ENCODE measurements at places on chromosomes 2 and 18.

GRCh38 chr2:1837458-1837857, 93.1 kb upstream of the PXDN start:
- no peak for DNase-seq

DNA sequence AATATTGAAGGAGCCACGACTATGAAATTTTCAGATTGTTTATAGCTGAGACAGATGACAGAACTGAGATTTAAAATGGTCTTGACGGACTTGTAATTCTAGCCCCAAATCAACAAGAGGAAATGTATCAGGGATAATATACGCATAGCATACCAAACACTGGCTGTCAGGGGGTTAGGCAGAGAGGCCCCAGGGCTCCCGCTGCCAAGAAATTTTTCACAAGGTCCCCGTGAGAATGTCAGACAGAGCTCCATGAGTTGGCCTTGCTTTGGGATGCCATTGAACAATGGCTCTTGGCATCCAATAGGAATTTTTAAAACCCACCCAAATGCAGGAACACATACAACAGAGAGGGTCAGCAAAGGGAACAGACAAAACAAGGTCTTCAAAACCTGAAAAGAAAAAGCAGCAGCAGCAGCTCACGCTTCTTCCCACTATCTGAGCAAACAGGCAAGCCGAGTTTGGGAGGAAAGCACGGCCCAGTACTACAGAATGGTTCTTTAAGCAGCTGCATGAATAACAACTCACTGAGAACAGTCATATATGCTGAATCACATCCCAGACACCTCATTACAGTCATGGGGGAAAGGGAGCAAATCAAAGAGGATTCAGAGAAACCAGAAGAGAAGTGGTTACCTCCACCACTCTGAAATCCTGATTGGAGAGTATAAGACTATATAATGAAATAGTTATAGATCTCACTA, 445.6 kb downstream of the RND3 start:
- DNase-seq: no peak

DNA sequence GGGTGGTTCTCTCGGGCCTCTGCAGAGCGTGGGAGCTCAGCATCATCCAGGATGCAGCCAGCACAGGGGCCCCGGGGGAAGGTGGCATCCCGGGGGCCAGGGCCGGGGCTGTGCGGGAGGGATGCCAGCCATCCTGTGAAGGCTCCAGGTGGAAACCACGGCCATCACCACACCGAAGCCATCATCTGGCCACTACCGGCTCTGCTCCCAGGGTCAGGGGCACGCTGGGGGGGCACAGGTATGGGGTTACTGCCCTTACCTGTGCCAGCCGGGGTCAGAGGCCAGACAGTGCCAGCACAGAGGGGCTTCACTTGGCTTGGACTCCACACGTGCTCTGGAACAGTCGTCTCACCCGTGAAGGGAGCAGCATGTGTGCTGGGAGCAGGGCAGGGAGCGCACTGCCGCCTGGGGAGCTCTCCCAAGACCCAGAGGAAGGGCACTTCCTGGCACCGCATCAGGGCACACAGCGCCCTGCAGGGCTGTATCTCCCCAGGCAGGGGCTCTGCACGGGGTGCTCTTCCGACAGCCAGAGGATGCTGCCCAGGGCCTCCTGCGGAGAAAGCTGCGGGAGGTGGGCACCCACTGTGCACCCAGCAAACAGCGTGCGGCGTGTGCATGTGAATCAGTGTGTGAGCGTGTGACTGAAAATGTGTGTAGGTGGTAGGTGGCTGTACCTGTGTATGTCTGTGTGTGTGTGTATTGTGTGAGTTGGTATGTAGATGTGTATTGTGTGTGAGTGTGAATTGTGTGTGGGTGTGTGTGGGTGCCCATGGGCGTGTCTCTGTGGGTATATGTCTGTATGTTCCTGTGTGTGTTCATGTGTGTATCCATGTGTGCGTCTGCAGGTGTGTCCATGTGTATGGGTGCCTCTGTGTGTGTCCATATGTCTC, 75.0 kb downstream of the PTGR3 start:
- DNase-seq: no peak

DNA sequence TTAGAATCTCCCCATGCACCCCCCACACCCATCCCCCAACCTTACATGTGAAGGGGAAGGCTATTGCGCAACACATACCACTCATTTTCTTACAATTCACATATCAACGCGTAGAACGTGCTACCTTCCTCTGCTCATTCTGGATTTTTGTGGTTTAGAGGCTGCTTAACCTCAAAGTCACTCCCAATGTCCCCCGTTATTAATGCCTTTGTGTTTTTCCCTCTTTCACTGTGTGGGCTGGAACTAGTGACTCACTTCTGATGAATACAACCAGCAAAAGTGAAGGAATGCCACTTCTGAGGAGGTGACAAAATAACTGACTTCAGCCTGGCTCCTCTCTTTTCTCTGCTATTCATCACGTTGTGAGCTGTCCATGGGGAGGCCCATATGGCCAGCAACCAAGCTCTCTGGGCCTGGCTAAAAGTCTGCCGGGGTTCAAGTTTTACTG, 342.5 kb upstream of the NXPH2 start:
- no peak for DNase-seq

GRCh38 chr2:219496825-219497494, 1.7 kb upstream of the GMPPA start:
- DNase-seq: no peak

DNA sequence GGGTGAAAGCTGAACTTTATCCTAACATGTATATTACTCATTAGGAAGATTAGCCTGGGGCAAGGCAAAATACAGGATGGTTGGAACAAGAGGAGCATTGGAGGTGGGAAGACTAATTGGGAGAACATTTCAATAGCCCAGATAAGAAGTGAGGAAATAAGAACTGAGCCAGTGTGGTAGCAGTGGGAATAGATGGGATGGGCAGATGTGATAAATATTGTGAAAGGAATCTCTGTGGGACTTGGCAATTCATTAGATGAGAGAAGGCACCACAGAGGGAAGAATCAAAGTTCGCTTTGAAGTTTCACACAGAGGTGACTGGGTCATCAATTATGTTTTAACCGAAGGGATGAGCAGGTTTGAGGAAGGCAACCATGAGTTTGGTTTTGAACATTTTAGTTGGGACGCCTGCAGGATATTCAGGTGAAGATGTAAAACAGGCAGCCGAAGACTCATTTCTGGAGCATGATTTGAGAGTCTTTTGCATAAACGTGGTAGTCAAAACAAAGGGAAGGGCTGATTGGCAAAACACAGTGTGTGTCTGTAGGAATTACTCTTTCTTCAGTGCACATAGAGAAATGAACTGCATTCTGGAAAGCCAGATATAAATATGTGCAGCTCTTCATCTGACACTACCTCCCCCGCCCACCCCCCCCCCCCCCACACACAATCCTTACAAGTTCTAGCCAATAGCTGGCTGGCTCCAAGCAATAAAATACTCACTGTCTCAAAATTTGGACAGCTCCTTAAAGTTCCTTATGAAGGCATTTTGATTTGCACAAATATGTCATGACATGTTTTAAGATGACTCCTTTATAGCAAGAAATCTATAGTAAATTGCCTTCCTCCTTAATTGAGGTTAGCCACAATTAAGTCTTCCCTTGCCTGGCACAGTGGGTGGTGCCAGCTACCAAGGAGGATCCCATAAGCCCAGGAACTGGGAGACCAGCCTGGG, 1.9 kb upstream of the SLC1A4 start:
- no peak for DNase-seq

DNA sequence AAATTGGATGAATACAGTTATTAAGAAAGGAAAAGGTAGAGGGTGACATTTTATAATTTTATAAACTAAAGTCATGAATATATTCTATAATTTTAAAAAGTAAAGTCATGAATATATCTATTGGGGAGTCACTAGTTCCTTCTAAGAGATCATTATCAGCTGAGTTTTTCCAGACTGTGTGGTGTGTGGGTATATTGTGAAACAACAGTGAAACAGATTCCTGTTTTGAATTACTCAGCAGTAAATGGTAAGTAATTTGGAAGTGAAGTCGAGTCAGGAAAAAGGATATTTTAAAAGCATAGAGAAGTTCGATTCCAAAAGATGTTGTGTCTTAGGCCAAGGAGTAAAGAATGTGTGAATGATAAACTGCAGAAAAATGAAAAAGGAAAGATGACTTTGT, 1018.2 kb upstream of the NXPH2 start:
- DNase-seq: no peak

GRCh38 chr2:197264332-197264731, 46.2 kb downstream of the ANKRD44 start:
- no peak for DNase-seq

GRCh38 chr18:22563164-22563583, 145.5 kb upstream of the CTAGE1 start:
- DNase-seq: no peak

DNA sequence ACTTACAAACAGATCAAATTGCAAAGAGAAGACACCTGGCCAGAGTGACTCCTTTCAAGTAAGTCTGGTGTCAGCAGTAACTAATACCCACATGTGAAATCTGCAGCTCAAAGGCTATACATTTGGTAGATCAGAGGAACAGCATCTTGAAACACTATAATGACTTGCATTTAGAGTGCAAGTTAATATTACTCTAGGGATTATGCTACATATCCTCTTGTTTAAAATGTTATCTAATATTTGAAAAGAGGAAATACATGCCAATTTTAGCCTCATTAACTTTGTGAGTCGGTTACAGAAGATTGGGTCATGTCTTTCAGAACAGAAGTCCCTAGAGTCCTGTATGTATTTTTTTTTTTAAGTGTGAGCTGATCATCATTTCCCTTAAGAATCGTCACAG, 15.2 kb downstream of the LANCL1 start:
- no peak for DNase-seq

DNA sequence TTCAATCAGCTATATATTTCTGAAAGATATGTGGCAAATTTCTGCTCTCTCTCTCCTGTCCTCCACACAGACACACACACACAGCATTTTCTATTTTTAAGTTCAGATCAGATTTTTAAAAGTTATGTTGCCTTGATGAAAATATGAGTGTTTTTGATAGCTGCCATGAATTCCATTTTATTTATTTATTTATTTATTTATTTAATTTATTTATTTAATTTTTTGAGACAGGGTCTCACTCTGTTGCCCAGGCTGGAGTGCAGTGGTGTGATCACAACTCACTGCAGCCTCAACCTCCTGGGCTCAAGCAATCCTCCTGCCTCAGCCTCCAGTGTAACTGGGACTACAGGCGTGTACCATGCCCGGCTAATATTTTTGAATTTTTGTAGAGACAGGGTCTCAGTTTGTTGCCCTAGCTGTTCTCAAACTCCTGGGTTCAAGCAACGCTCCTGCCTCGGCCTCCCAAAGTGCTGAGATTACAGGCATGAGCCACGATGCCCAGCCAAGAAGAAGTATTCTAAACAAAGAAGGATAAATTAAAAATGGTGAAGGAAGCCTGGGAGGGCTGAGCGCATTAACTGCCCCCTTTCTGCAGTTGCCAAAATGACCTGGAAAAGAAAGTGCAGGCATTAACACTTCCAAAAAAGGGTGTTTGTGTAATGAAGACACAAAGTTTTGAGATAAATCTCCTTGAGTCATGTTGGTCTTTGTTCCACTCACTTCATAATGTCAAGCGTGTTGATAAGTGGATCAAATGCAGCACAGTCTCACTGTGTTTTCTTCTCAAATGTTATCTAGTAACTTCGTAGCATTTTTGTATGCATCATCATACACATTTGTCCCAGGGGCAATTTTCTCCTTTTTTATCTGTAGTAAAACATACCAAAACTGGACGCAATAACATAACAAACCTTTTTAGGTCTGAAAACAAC, 11.1 kb upstream of the IMPA2 start:
- no peak for DNase-seq

DNA sequence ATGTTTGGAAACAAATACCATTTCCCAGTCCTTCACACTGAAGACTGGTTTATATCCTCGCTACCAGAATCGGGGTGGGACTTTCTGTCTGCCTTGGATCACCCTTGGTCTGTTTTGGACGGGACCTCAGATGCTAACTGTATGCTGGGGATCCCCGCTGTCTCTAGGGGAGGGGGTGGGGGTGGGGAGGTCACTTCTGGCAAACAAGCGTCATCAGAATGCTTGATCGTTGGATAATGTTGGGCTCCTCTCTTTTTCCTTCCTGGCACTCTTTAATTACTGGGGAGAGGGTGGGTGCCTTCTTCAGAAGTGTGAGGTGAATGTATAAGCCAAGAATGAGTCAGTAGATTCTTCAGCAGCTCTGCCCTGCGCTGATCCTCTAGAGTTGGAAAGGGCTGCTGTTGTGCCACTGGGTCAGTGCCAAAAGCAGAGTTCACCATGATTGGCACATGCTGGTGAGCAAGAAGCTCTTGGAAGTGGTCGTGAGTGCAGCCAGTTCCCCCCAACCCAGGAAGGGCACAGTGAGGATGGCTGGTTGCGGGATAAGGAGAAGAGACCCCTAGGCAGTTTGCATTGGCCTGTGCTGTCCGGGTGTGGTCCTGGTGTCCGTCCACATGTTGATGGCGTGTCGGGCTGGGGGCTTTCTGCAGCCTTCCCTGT, 32.2 kb downstream of the DGKD start:
- DNase-seq: no peak

GRCh38 chr2:136081582-136082210, 36.3 kb downstream of the CXCR4 start:
- DNase-seq: no peak

- DNase-seq: no peak
Measured at GRCh38 chr2:238895891-238896600, 48.2 kb downstream of the TWIST2 start.

GRCh38 chr2:25418944-25419677, 77.4 kb upstream of the DNMT3A start:
- DNase-seq: no peak

DNA sequence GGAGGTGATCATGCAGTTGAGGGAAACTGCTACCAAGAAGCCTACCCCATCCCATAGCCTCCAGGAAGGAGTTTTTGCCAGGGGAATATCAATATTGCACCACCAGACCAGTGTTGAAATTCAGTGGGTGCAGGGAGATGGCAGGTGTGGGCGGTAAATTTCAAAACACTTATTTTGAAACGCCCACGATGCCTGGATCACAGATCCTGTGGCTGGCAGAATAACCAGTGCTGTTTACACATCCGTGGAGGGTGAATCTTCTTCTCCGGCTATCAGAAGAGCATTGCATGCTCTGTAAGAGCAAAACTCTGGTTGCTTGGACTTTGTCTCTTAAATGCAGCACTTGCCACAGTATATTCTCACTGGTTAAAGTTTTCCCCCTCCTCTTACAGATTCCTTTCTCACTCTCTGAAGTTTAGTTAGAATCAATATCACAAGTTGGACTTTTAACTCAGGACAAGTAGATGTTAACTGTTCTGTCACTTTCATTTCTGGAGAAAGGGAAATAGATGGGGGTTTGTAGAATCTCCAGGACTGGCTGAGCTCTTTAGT, 70.5 kb upstream of the ZCCHC2 start:
- DNase-seq: no peak

DNA sequence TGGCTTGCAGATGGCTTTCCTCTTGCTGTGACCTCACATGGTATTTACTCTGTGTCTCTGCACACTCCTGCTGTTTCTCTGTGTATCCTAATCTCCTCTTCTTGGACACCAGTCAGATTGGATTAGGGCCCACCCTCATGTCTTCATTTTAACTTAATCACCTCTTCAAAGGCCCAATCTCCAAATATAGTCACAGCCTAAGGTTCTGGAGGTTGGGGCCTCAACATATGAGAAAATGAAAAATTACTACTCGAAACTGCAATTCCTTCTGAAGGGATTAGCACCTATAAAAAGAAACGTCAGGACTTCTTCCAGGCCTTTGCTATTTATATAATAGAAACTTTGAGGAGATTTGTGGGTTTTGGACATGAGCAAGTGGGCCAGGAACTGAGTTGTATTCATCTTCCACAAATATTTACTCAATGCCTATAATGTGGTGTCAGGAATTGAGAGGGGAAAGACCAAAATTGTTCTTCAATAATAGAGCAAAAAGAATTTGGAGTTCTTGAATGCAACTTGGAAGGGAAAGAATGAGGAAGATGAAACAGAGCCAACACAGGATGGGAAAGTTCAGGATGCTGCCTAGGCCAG, 270.0 kb upstream of the FN1 start:
- no peak for DNase-seq

Measured in cortex of kidney (tissue), 1 donor.